NCI-H748 treated with DMSO at 0.1 percent for 48 hours (cell line): ENCODE measurements at places on chromosomes 3 and 15.

DNA sequence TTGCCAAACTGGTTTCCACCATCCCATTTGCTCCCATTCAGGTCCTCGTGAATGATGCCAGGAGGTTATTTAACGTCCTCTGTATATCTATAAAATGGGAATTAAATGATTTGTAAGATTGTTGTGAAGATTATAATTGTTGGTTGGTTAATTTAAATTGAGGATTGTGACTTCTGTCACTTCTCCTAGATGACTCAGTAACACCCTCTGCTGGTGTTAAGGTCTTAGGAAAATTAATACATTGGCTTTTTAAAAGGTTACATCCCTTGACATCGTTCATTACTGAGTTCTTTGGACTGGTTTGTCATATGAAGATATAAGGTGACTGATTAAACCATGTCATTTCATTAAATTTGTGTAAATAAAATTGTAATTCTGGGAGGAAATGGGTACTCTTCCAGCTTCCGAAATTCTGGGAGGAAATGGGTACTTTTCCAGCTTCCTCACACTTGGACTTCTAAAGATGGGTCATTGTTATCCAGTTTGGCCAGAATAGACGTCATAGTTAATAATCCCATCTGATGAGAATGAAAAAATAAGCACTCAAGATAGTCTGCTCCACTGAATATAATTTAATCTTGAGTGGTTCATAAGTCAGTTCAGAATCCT lies 33.3 kb upstream of the PAQR5 start:
- DNase-seq: no peak

DNA sequence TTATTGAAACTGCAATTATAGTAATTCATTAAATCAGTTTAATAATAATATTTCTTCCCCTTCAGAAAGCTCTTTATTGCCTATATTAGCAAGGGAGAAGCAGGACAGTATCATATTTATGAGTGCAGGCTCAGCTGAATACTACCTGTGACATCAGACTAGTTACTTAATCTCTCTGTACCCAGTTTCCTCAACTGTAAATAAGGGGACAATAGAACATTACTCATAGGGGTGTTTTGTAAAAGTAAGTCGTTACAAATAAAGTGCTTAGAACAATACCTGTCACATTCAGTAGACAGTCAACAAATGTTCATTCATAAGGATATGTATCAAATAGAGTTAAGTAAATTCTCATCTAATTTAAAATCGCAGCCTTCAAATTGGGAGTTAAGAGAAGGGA lies 12.1 kb upstream of the VPS39 start:
- DNase-seq: no peak

DNA sequence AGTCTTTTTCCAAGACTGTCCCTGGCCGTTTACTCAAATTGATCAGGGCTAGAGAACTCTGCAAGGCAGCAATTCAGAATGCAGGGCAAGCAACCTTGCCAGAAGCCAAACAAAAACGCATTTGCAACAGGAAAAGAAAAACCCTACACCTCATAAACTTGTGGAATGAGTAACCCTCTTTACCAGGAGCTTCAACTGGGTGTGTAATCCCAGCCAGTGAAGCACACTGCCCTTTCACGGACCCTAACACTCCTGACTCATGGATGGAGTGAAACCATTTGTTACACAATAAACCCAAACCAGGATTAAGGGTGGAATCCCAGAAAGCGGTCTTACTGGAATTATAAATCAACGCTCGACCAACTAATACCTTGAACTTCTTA lies 14.8 kb upstream of the LDHAL6B start:
- no peak for DNase-seq

DNA sequence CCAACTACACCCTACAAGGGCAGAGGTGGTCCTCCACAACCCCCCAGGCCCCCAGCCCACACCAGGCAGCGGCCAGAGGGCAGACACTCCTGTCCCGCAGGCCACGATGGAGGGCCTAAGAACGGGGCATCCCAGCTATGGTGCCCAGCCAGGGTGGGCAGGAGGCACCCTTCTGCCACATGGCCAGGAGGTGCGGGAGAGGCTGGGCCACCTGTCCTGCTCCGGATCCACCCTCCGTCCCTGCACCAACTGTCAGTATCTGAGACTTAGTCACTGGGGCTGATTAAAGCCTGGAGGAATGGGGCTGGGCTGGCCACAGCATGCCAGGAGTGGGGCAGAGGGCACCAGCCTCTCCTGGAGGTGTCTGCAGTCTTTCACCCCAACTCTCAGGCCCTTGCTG lies 37.9 kb downstream of the TNK2 start:
- DNase-seq: no peak

DNA sequence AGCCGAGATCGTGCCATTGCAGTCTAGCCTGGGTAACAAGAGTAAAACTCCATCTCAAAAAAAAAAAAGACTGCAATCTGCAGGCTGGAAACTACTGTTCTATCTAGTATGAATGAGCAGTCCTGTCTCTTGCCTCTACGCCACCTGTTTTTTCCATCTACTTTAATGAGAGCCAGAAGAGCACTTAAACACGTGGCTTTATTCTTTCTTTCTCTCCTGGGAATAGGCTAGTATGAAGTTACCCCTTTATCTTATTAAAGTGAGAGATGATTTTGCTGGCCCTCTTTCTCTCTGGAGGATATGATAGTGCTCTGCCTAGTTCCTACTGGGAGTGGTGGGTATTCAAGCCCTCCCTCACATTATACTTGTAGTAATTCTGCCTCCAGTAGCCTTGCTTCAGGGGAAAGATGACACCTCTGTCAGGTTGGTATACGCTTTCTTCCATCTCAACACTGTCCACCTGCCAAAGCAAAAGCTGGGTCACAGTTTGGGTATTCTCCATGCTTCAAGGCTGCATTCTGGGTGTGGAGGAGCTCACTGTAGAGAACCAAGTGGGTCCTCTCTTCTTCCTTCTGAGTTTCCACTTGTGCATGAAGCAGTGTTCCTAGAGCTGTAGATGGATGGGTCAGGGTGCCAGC lies 17.8 kb downstream of the MAPKBP1 start:
- no peak for DNase-seq

DNA sequence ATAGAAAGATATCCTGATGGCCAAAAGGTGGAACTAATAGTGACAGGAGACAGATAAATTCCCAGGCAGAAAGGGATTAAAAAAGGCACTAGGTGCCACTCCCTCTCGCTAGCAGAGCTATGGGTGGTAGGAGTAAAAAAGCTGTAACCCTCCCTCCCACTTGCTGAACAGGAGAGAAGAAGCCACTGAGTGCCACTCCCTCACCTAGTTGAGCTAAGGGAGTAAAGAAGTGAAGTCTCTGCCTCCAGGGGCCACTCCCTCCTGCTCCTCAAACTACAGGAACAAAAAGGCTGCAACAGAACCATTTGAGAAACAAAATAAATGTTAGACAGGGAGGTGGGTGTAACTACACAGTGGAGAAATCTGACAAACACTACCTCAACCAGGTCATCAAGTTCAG lies 276.2 kb upstream of the EPHA6 start:
- DNase-seq: no peak

DNA sequence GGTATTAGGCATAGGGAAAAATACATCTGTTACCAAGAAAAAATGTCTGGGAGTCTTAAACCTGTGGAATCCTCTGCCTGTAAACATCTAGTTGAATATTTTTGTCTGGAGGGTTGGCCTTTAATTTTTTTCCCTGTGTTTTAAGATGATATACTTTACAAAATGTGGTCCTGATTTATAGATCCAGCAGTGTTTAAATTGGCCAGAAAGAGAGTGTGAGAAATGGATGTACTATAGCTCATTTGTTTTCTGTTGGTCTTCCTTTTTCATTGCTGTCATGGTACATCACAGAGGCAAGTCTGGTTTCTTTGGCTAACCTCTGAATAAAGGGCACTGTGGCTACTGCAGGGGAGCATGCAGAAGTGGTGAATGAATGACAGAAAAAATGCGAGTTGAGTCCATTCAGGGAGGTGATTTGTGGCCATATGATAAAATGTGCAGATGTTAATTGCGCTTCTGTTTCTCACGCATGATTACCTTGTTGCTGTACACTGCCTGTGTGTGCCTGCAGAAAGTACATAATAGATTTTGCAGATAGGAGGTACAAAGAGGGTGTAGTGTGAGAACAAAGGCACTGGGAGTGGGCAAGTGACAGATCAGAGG lies 150.0 kb downstream of the NFKBIZ start:
- no peak for DNase-seq

DNA sequence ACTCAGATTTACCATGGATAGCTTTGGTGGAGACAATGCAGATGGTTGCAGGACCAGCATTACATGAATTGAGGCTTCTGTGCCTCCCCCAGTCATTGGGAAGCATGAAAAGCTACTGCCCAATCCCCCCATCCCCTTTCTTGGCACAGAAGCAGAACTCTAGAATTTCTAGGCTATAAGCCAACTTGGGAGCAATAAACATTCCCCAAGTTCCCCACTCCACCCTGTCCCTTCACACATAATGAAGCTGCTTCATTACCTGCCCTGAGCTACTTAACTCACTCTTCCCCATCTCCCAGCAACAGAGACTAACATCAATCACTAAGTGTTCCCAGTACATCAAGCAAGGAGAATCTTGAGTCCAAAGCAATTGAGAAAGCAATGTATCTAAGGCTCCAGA lies 164.5 kb downstream of the RORA start:
- no peak for DNase-seq

DNA sequence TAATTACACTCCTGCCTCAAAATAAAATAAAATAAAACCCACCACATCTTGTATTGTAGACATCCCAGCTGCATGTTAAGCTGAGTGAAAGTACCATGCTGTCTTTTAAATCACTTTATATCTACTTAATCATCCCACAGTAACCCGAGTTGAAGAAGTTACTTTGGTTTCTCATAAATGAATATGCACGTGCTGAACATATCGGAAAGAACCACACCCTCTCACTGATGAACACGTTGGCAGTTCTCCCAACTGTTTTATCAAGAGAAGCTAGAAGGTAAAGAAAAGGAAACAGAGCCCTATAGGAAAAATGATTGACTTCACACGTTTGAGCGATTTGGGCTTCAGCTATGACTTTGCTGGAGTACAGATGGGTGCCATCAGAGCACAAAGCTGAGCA lies 15.9 kb upstream of the TM4SF19 start:
- DNase-seq: no peak

GRCh38 chr3:149575961-149576564 lies 81.8 kb downstream of the WWTR1 start:
- no peak for DNase-seq

DNA sequence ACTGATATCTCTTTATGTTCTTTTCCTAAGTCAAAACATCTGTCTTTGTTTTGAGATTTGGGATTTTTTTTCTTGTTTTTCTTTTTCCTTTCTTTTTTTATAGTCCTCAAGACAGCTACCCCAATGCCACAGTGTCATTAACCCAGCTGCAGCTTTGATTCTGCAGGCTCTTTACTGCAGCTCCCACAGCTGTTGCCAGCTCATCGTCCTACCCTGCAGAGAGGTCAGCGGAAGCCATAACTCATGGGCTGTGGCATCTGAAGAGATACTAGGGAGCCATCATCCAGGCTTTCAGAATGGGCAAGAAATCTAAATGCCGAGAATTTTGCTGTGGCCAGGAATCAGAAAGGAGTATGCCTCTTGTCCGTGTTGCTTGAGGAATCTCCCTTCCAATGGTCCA lies 44.3 kb upstream of the SLC24A5 start:
- no peak for DNase-seq

DNA sequence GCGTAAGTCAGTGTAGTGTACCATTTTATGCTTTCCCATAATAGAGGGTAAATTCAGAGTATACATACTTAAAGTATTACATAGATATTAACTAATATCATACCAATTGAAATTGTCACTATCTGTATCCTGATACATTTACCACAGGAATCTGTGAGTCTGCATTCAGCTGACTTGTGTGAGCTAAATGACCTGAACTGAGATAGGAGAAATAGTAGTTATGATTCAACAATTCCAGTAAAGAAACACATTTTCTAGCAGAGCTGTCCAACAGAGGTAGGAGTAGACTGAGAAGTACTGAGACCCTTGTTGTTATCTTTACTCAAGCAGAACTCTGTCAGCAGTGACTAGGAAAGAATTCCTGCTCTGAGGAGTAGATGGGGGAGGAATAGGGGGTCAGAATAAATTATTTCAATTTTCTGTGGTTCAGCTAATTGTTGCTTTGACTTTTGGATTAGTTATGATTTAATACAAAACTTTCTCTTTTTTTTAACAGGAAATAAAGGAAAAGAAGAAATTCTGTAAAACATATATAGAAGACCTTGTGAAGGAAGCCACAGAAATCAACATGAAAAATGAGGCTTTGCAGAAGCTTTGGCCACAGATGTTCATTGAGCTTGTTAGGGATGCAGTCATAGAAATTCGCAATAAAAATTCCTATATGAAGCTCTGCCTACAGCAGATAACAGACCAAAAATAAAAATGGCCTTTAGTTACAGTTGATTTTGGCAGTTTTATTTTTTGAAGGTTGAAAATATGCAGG lies 66.2 kb upstream of the THSD4 start:
- no peak for DNase-seq
